DMS53 (cell line): ENCODE measurements at places on chromosomes 12 and 14.

GRCh38 chr12:126667339-126667738 is 1599.6 kb upstream of the TMEM132C start:
- no peak for DNase-seq

DNA sequence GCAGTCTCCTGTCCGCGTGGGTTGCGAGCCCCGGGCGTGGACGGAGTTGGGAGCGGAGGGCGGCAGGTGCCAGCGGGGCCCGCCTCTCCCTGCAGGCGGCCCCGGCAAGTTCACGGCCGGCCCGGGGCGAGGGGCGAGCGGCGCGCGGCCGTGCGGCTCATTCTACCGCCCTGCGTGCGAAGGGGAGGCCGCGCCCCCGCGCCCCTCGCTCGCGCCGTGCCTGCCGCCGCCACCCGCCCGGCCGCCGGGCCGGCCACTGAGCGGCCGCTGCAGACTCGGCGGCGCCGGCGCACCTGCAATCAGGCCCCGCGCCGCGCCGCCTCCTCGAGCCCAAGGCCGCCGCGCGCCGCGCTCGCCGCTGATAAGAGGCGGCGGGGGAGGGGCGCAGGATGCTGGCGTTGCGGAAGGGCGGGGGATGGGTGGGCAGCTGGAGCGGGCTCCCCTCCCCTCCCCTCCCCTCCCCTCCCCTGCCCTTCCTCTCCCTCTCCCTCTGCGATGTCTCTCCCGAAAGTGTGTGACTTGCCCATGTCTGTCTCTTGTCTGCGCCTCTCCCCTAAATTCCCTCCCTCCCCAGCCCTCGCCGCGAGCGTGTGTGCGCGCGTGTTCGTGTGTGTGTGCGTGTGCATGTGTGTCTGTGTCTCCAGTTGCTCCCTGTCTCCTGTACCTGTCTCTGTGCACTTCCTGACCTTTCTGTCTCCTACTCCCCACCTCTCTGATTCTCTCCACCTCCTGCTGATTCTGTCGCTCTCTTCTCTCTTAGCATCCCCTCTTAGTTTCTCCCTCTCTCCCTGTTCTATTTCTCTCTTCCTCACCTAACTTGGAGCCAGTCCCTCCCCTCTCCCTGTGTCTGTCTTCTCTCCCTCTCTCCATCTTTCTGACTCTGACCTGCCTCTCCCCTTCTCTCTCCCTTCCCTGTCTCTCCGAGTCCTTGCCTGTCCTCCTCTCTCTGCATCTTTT is 768.1 kb upstream of the TBX3 start:
- peak; percentile 62 for DNase-seq

DNA sequence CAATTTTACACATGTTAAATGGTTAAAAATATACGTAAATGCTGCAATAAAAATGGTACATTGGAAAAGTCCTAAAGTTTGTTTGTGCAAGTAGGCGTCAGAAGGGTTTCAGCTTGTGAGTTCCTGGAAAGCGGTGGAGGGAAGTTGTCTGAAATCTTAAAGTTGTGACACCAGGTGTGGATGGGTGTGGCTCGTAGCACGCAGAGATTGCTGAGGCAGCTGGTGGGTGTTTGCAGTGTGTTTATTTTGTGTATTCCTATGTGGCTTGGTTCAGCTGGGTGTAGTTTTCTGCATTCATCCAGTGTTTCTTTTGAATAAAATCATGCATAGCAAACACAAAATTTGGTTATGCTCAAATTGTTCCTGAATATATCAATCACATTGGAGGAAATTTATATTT is 136.8 kb upstream of the TBX3 start:
- no peak for DNase-seq

GRCh38 chr14:89856871-89857345 is 97.6 kb downstream of the EFCAB11 start:
- no peak for DNase-seq

DNA sequence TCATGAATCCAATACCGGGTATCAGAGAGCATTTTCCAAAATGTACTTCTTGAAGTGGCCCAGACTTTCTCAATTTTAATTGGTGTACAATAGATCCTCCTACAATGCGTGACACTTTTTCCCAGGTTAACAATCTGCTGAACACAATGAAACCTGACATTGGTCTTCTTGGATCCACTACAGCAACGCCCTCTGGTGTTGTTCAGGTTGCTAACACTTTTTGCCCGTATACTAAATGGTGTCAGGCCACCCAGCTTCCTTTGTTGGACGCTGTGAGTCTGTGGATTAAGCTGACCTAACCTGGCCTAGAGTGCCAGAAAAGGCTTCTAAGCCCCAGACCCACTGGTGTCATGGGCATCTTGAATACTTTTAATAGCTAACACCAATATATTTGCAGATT is 89.2 kb downstream of the KCNK10 start:
- DNase-seq: peak; percentile 53

GRCh38 chr12:117688446-117688845 is 280.3 kb downstream of the KSR2 start:
- DNase-seq: no peak

GRCh38 chr14:58994130-58994529 is 194.3 kb upstream of the DAAM1 start:
- DNase-seq: no peak

DNA sequence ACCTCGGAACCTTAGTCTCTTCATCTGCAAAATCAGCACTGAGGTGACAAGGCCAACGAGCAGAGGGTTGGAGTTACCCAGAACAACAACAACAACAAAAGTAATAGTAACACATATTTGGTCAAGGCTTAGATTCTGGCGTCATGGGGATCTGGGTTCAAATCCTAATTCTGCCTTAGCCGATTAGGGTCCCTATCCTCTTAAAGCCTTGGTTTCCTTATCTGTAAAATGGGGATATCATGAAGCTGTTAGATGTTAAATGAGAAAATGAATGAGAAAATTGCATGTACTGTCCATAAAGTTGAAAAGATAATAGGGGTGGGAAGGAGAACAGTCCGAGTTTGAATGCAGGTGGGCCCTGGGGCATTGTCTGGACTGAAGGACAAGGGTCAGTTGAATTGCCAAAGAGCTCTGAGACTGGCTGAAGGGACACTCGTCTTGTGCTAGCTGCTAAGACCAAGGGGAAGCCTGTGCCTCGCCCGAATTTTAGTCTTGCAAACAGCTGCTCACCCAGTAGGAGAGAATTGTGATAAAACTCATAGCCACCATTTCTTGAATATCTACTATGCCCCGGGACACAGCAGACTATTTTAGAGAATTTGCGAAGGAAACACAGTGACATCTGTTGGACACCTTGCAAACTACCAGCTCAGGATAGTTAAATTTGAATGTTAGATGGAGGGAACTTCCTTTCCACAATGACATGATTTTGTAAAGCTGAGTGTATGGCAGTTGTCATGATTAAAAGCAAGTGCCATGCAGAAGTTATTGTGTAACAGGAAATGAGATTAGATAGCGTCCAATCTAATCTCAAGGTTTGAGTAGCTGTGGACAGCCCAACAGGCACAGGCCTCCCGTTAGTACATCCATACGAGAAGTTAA is 6.8 kb upstream of the HNF1A start:
- peak; percentile 81 for DNase-seq

DNA sequence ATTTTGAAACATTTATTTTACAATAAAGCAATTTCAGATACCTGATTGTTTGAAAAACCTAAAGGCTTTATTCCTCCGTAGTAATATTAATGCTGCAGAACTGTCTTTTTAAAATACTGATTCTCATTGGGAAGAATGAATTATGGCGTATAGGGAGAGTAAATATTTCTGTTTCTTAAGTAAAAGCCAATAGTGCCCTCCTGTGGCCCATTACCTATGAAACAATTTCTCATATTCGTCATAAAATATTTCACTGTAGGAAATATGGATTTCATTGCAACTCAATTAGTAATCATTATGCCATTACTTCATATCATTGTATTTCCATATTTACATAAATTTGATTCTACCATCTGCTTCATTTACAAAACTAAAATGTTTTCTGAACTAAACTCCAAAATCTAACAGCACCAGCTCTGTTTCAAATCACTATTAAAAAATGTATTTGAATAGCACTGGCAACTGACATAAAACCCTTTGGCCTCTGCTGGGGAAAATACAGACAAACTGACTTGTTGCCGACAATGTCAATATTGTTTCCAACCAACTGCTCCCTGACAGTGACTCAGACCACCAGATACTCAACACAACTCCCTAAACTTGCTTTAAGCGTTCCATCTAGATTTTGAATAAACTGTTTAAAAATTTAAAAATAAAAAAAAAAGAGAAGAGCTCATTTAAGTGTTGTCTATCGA is 290.3 kb downstream of the NAV3 start:
- peak; percentile 85 for DNase-seq
